ENCODE measurements at places on chromosomes 11 and 22.

GRCh38 chr22:30564761-30565119 lies 9.7 kb downstream of the GAL3ST1 start:
- DNase-seq, result no peak

GRCh38 chr11:12111549-12112520 lies 1.4 kb downstream of the MICAL2 start:
- no peak for DNase-seq

GRCh38 chr11:67357831-67358670 lies 4.7 kb upstream of the POLD4 start:
- no peak for DNase-seq

DNA sequence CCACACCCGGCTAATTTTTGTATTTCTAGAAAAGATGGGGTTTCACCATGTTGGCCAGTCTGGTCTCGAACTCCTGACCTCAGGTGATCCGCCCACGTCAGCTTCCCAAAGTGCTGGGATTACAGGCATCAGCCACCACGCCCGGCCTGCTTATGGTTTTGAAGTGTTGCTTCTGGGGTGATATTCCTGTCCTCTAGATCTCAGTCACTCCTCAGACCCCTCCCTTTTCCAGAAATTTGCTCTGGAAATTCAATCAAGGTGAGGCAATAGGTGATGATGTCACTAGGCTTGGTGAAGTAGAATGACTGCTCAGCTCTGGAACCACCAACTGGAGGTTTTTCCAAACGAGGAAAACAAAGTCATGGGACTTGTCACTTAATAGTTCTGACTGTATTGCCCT lies 36.6 kb upstream of the CREB3L1 start:
- DNase-seq, result no peak

DNA sequence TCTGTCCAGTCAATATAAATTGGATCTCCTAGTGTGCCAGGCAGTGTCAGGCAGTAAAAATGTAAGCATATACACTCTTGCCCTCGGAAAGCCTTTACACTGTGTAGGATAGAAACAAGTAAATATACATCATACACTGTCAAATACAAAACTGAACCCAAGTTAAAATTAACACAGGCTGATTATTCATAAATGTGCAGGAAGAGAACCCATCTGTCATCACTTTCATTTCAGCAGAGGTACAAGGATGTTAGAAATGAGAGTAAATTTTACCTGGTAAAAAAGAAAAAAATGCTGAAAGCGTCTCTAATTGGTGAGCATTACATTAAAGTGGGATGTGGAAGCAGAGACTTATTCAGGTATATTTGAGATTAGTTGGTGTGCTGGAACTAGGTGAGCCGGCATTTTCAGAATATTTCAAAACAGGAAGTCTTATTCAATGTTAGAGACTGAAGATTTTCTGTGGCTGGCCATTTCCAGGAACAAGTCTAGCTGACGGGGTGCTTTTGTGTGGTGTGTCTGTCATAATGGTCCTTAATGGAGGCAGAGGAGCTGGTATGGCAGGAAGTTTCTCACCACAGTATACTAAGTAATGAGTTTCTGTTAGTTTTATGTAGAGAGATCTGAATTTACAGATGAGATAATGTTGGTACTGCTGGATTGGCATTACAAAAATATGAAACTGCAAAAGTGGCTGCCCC lies 192.6 kb downstream of the CASP12 start:
- DNase-seq, result no peak

GRCh38 chr11:117654281-117655255 lies 142.4 kb downstream of the DSCAML1 start:
- no peak for DNase-seq

- no peak for DNase-seq
Observed at GRCh38 chr11:5394091-5394490, 10.5 kb downstream of the OR51M1 start.

DNA sequence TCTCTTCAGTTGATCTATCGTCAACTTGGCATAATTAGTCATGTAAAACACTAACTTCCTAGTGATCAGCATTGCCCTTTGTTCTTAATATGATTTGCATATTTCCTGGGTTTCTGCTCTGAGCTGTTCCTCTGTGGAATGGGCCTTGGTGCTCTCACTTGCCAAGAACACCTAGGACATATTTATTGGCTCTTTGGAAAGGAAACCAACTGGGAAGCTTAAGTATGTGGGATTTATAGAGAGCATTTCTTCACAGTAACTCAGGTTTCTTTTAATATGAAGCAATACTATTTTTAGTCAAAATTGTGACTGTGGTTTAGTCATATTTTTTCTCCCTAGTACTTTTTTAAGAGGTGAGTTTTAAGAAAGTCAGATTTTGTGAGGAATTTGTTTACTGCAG lies 28.8 kb downstream of the FAT3 start:
- no peak for DNase-seq

DNA sequence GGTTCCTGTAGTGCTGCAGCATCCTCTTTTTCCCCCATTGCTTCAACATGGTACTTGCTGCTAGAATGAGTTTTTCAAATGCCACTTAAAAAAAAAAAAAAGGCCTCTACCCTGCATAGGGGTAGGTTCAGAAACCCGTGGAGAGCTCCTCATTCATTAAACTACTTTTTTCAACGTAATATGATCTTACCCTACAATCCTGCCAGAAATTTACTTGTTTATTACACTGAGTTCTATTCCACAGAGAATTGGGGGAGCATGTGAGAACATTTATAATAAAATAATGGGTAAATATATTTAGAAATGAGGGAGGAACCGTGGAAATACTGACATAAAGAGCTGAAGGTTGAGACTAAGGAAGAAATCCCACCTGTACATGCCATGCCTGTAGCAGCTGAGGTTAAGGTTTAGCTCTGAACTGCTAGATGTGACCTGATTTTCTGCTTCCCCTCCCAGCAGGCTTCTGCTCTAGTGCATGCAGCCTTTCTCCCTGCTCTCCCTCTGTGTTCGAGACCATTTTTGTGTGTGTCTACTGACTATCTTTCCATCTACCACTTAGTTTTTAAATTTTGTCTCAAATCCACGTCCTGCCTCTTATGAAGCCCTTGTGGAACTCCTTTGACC lies 225.7 kb downstream of the DDX10 start:
- no peak for DNase-seq

GRCh38 chr11:134785059-134785458 lies 373.0 kb upstream of the B3GAT1 start:
- no peak for DNase-seq

DNA sequence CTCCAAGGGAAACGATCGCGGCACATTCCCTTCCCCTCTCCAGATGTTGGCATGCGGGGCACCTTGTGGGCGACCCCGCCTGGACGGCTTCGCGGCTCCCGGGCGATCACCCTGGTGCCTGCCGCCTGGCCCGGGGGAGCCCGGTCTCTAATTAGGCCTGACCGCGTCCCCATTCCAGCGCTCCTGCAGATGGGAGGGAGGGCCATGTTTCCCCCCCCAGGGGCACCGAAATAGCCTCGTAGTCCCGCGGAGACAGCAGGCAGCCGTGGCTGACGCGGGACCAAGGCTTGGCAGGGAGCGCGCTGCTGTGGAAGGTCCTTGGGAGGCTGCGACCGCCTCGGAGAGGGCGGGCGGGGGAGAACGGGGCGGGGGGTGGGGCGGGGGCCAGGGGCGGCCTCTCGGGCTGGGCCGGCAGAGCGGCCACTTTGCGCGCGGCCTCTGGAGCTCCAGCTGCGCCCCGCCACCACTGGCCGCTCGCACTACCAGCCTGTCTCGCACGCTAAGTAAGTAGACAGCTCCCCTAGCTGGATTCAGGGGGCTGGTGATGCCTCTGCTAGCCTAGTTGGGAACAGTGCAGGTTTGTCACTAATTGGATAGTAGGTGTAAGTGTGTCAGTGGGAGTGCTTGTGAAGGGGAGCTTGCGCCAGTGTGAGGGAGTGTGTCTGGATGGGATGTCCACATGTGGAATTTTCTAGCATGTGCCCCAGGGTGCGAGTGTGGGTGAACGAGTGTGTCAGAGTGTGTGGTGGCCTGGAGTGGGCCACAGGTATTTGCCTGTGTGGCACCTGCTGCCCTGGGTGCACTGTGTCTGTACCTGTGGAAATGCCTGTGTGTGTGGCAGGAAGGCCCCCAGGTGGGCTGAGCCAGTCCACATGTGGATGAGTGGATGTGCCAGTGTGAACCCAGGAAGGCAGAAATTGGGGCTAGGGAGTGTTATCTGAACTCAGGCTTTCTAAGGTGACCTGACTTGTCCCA lies at the start of gene INSC:
Gene INSC (plus strand): TSS at position 423 of the 975 bp plus-strand sequence. CDS start 34,252 bp downstream, outside the sequence.
- no peak for DNase-seq

DNA sequence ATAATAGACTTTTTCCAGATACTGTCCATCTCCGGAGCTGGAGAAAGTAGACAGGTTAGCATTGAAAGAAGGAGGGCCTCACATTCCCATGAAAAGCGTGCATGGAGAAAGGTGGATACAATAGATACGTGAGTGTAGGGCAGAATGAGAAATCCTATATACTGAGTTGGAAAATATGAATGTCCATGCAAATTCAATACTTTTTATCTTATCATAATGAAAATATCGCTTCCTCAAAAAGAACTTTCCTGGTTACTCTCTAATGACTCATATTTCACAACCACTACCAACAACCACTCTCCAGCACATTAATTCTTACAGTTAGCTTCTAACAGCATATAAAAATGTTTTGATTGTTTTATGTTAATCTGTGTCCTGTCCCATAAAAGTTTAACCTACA lies 22.0 kb upstream of the MS4A6A start:
- DNase-seq, result no peak

DNA sequence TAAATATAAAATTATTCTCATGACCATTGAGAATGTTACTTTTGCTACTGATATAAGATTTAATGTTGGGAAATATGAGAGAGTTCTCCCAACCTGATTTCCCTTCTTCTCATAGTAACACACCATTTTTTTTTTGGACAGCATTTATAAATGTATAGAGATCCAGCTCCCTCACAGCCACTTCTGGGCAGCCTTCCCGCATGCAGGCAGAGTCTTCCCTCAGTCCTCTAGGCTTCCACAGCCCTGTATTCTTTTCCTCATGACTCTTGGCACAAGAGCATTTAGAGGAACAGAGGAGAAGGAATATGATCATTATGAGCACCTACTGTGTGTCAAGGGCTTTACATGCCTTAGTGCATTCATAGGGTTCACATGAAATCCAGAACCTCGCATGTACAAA lies 9.0 kb downstream of the DTX4 start:
- DNase-seq, result no peak
